ENCODE measurements at places on chromosomes 11 and 22. TPM values are rescaled to one million over a fixed set of nuclear protein-coding genes. Genes with fewer than 3 reads are reported as not detected.

- no peak for DNase-seq
- H3K4me3 ChIP-seq: no peak overlapping the region
- peak overlapping the region; percentile 25 for H3K27ac ChIP-seq
- H3K4me1 ChIP-seq: peaks cover 29% of the 10 kb centered on the region
Observed at GRCh38 chr22:41821471-41822316, 11.2 kb upstream of the SREBF2 start.

Gene ANKK1
- 0.15 TPM for total RNA-seq

Gene CCDC34
- total RNA-seq: 23.7 TPM

Gene NAP1L4
- 189 TPM for total RNA-seq

DNA sequence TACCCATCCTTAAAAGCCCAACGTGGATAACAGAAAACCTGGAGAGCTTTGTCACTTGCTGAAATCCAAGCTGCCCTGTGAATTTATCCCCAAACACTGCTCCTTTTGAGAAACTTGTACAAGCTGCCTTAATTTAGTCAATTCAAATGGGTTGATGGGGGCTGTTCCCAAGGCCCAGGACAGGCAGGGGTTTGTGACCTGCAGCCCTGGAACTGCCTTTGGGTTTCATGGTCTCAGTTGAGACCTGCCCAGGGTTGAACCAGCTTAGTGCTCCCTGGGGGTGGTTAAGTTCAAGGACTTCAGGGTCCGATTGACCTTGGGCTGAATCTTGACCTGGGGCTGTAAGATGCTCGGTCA, 112.1 kb upstream of the OR4B1 start:
- no peak overlapping the region for H3K4me3 ChIP-seq
- no peak overlapping the region for H3K27ac ChIP-seq
- H3K36me3 ChIP-seq: no peaks in the 10 kb centered on the region

- peak overlapping the region; percentile 70 for H3K27ac ChIP-seq
- DNase-seq: peak; percentile 89
- H3K4me1 ChIP-seq: peaks cover 24% of the 10 kb centered on the region
- H3K36me3 ChIP-seq: peaks cover 3% of the 10 kb centered on the region
- H3K4me3 ChIP-seq: peak overlapping the region; percentile 68
- H3K27me3 ChIP-seq: peaks cover 29% of the 10 kb centered on the region
Observed at GRCh38 chr22:38214302-38215056, 12.7 kb downstream of the MAFF start.

DNA sequence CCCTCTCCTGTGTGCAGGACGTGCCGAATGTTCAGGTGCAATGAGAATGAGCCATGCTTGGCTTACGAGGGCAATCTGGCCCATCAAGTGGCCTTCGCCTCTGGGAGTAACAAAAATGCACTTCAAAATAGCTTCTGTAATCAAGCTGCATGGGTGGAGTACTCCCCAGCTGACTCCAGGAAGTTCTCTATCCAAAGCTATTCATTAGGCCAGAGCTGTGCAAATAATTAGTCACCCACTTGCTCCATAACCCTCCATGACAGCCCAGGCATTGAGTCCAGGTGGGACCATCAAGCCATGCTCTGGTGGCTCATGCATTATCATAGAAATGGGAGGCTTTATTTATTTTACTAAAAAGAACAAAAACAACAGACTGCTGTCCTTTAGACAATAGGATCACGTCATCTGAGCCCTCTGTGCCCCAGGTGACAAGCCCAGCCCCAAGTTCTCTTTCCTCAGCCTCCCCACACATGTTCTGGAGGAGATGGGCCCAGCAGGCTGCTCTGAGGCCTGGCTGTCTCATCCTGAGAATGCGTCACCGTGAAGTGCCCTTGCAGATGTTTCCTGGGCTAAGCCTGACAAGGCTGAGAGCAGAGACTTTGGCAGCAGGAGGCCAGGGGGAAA, 244.7 kb downstream of the ETS1 start:
- DNase-seq: no peak
- peaks cover 22% of the 10 kb centered on the region for H3K4me1 ChIP-seq
- no peaks in the 10 kb centered on the region for H3K36me3 ChIP-seq
- no peaks in the 10 kb centered on the region for H3K27me3 ChIP-seq

GRCh38 chr11:43952401-43953342, 10.2 kb downstream of the C11orf96 start:
- H3K4me3 ChIP-seq: no peak overlapping the region
- no peak for DNase-seq
- H3K4me1 ChIP-seq: peaks cover 68% of the 10 kb centered on the region
- H3K27ac ChIP-seq: peak overlapping the region; percentile 42
- no peaks in the 10 kb centered on the region for H3K27me3 ChIP-seq

DNA sequence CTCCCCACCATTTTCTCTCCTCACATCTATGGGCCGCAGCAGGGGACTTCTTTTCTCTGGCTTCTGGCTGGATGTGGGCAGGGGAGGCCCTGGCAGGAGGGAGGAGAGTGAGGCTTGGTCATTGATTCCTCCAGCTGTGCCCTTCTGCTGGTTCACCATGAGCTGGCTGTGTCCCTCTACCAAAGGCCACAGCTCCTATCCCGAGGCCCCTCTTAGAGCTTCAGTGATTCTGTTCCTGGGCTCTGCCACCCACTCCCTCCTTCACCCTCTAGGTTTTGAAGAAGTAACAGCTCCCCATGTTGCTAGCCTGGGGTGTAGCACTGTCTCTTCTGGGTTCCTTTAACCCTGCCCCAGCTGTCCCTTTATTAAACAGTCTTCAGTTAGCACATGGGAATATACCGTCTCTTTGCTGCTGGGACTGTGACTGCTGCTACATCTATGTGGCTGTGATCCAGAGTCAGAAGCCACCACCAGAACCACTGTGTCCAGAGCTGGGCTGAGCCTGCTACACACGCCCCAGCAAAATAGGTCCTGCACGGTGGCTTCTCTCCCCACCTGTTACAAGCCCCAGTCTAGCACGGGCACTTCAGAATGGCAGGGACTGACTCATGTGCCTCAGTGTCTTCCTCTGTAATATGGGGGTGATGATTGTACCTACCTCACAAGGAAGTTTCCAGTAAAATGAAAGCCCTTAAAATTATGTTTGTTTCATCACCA, 578 bp upstream of the PARVG start:
- H3K36me3 ChIP-seq: no peaks in the 10 kb centered on the region
- no peaks in the 10 kb centered on the region for H3K27me3 ChIP-seq
- H3K27ac ChIP-seq: no peak overlapping the region
- DNase-seq: no peak
- H3K4me3 ChIP-seq: no peak overlapping the region

DNA sequence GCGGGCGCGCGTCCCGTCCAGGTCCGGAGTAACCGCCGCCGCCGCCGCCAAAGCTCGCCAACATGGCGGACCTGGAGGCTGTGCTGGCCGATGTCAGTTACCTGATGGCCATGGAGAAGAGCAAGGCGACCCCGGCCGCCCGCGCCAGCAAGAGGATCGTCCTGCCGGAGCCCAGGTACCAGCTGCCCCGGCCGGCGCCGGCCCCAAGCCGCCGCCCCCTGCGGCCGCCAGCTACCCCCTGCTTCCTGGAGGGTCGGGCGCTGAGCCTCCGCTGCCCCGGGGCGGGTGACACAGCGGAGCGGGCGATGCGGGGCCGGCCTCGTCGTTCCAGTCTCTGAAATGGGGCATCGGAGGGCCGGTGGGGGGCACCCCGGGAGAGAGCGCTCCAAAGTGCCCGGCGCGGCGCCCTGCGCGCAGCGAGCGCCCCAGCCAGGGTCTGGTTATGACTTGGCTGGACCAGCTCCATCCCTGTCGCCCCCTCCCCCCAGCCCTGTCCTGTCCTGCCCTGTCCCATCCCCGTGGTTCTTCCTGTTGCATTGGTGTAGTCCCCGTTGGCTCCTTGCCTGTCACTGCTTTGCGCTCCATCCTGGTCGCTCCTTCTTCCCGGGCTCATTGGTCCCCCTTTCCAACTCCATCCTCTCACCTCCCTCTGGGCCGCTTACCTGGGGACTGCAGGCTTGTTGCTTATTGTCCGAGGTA, 653 bp downstream of the GRK3 start:
- peak; percentile 61 for DNase-seq
- no peaks in the 10 kb centered on the region for H3K36me3 ChIP-seq
- peak overlapping the region; percentile 71 for H3K27ac ChIP-seq
- H3K27me3 ChIP-seq: peaks cover 30% of the 10 kb centered on the region

Gene TRIM49
- not detected for total RNA-seq

DNA sequence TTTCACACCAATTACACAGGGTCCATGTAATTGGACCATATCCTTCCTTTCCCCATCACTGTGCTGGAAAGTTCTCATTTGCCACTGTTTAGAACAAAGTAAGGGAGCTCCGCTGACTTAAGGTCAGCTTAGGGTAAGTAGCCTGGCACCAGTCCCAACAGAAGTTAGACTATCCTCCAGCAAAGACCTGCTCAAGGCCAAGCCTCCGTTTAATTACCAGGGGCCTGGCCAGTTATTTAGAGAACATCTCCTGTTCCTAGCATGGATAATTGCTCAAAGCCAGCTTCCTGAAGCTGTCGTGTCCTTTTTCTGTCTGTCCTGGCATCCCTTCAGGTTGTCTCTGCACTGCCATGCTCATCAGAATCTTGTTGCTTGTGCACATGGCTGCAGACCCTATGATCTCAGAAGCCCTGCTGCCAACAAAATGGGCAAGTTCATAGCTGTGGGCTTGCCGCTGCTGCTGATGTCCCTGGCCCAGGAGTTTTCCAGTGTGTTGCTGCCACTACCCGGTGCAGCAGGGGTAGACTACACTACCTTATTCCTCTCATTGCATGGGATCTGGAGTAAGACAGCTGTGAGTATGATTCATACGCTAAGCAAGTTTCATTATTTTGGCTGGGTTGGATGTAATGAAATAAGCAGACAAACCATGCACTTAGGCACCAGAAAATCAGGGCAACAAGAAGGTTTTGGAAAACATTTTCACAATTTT, 8.1 kb downstream of the OR8A1 start:
- no peak overlapping the region for H3K27ac ChIP-seq
- H3K36me3 ChIP-seq: no peaks in the 10 kb centered on the region
- H3K4me3 ChIP-seq: no peak overlapping the region
- no peaks in the 10 kb centered on the region for H3K4me1 ChIP-seq
- no peaks in the 10 kb centered on the region for H3K27me3 ChIP-seq
- no peak for DNase-seq

Gene ANO3
- total RNA-seq: 0.11 TPM

GRCh38 chr22:36520423-36520822, 8.5 kb downstream of the EIF3D start:
- H3K27me3 ChIP-seq: no peaks in the 10 kb centered on the region
- H3K4me3 ChIP-seq: no peak overlapping the region
- no peak for DNase-seq
- H3K4me1 ChIP-seq: no peaks in the 10 kb centered on the region
- peaks cover 99% of the 10 kb centered on the region for H3K36me3 ChIP-seq

DNA sequence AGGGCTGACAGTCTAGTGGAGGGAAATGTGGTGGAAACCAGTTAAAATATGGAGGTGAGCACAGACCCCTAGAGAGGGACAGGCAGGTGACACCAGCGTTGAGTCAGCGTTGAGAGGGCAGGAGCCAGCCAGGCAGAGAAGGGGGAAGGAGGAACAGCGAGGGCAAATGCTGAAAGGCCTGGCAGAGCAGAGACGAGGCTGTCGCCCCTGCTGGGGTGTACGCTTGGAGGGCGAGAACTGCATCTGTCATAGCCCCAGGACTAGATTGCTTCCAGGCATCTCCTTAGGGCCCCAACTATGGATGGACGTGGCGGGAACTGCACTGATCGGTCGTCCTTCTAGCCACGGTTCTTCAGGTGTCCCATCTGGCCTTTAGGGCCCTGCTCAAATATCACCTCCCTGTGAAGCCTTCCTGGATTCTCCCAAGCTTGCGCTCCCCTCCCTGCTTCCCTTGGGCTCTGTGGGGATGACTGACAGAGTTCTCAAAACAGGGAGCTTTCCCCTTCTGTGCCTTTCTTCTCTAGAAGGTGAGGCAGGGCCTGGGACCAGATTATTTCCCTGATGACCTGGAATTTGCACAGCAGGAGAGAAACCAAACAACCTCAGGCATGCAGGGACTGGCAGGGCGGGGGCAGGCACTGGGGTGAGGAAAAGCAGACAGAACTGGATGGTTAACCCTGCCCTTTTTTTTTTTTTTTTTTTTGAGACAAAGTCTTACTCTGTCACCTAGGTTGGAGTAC, 11.1 kb downstream of the SYNGR1 start:
- no peak overlapping the region for H3K4me3 ChIP-seq
- peak; percentile 52 for DNase-seq
- peaks cover 48% of the 10 kb centered on the region for H3K4me1 ChIP-seq
- no peaks in the 10 kb centered on the region for H3K27me3 ChIP-seq

GRCh38 chr11:5288108-5288905, 13.4 kb downstream of the OR51B4 start:
- H3K27me3 ChIP-seq: no peaks in the 10 kb centered on the region
- no peak overlapping the region for H3K27ac ChIP-seq
- no peaks in the 10 kb centered on the region for H3K36me3 ChIP-seq
- no peaks in the 10 kb centered on the region for H3K4me1 ChIP-seq
- no peak overlapping the region for H3K4me3 ChIP-seq
- no peak for DNase-seq

GRCh38 chr11:102560555-102561011, 30.0 kb upstream of the MMP7 start:
- H3K36me3 ChIP-seq: 0 out of 2 replicates have a peak, but pooled peaks cover 3% of the 10 kb centered on the region
- no peaks in the 10 kb centered on the region for H3K27me3 ChIP-seq
- peak overlapping the region; percentile 44 for H3K27ac ChIP-seq

DNA sequence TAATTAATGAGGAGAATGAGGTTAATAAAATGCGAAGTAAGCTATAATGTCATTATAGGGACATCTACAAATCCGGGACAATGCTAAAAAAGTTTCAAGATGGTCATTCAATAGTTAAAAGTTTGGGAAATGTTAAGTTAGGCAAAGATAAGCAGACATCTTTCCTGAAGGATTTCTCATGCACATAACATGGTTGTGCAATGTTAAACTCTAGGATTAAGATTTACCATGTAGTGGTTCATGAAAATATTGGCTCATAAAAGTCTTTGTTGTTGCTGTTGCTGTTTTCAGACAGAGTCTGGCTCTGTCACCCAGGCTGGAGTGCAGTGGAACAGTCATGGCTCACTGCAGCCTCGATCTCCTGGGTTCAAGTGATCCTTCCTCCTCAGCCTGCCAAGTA, 751.5 kb upstream of the CCDC179 start:
- H3K36me3 ChIP-seq: no peaks in the 10 kb centered on the region
- no peak for DNase-seq
- no peak overlapping the region for H3K4me3 ChIP-seq
- H3K27me3 ChIP-seq: no peaks in the 10 kb centered on the region
- no peak overlapping the region for H3K27ac ChIP-seq

Measured in WTC11 (cell line).